Stimulated activated CD4-positive, alpha-beta T cell treated with anti-CD3 and anti-CD28 coated beads, Interleukin-15, amount 100 ng/mL, for 1 hour (primary cell): ENCODE measurements at places on chromosomes 1 and 21.

- DNase-seq: no peak
Measured at GRCh38 chr1:244162786-244163530, 111.9 kb downstream of the ZBTB18 start.

- no peak for DNase-seq
Measured at GRCh38 chr1:80258659-80259058, 1252.1 kb upstream of the ADGRL4 start.

- DNase-seq: no peak
Measured at GRCh38 chr1:107953556-107953955, 11.4 kb downstream of the VAV3 start.

DNA sequence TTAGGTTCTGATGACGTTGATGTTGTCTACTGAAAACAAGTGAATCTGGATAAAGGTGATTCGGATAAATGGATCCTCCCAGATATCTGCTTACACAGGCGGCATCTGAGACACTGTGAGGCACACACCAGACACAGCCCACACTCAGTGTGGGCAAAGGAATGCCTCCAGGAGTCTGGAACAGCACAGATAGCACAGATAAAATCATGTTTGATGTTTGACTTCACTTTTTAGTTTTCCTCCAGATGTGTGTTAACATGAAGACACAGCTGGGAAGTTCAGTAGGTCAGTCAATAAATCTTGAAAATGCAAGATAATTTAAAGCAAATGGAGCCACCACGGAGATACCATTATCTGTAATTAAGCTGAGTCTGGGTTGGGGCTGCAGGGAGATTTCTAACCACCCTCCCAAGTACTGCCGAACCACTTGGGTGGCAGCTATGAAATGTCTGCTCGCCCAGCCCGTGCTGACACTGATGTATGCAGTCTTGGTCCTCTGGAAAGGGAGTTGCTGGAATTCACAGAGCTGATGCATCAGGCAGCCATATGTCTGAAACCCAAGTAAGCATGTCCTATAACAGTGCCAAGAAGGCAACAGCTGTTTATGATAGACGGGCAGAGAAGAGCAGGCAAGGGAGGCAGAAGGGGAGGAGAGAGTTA lies 11.7 kb downstream of the CAPN9 start:
- no peak for DNase-seq

- no peak for DNase-seq
Measured at GRCh38 chr1:27648602-27649305, 13.8 kb upstream of the FGR start.

- no peak for DNase-seq
Measured at GRCh38 chr1:86429835-86430234, 5.9 kb downstream of the CLCA2 start.

DNA sequence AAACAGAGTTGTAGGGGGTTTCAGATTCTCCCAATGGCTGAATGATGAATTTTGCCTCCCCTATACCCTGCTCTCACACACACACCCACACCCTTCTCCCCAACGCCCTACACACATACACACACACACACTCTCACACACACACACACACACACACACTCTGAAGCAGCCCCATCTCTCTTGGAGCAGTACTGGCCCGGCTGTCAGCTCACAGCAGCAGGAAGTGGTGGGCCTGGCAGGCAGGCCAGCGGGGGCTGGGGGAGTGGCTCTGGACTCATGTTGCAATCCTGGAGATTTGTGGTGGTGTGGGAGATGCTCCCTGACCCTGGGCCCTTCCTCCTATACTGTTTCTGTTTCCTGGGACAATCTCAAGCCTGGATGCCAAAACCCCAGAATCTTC lies 2.2 kb downstream of the IKBKE start:
- DNase-seq: no peak

GRCh38 chr1:205480349-205480985 lies 24.0 kb upstream of the CDK18 start:
- peak; percentile 16 for DNase-seq

DNA sequence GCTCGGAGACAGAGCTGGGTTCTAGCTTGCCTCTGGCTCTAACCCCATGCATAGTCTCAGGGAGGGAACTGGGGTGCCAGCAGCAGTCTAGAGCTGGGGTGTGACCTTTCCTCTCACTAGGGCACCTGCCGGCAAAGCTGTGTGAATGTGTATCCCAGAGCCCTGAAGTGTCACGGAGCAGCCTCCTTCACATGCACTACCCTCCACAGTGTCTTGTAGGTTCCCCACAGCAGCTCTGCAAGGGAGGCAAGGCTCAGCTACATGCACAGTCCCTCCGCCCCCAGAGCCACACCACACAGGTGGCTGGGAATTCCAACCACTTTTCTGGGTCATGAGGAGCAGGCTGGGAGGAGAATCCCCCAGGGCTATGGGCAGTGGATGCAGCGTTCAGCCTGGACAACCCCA lies 7.7 kb upstream of the HPCA start:
- no peak for DNase-seq

- no peak for DNase-seq
Measured at GRCh38 chr1:219265026-219265515, 91.4 kb downstream of the LYPLAL1 start.

- peak; percentile 13 for DNase-seq
Measured at GRCh38 chr1:2091611-2092604, 41.7 kb downstream of the PRKCZ start.

GRCh38 chr1:1591452-1591851 lies 8.5 kb downstream of the FNDC10 start:
- DNase-seq: no peak

GRCh38 chr1:115089420-115090185 lies at the start of gene TSPAN2:
TSS of gene TSPAN2 (minus strand) at chr1:115089503. CDS start at chr1:115089432, 71 bp downstream.
- peak; percentile 31 for DNase-seq

GRCh38 chr1:62263006-62263813 lies 56.0 kb downstream of the KANK4 start:
- no peak for DNase-seq

- DNase-seq: no peak
Measured at GRCh38 chr21:42089093-42089631, 18.0 kb downstream of the UMODL1 start.

DNA sequence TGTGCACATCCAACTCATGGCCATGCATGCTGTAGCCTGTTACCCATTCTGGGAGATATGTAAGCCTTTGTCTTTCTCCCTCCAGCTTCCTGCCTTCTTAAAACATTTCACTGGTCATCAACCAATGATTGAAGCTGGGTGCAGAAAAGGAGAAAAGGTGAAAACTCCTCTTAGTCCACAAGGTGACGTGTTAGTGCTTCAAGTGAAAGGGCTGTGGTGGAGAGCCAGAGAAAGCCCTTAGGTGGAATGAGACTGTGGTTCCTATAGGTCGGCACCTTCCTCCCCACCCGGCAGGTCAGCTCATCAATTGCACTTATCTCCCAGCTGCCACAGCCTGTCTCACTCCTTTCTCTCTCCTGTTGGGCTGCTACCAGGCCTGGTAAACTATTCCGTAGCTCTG lies 30.4 kb downstream of the ERG start:
- no peak for DNase-seq

DNA sequence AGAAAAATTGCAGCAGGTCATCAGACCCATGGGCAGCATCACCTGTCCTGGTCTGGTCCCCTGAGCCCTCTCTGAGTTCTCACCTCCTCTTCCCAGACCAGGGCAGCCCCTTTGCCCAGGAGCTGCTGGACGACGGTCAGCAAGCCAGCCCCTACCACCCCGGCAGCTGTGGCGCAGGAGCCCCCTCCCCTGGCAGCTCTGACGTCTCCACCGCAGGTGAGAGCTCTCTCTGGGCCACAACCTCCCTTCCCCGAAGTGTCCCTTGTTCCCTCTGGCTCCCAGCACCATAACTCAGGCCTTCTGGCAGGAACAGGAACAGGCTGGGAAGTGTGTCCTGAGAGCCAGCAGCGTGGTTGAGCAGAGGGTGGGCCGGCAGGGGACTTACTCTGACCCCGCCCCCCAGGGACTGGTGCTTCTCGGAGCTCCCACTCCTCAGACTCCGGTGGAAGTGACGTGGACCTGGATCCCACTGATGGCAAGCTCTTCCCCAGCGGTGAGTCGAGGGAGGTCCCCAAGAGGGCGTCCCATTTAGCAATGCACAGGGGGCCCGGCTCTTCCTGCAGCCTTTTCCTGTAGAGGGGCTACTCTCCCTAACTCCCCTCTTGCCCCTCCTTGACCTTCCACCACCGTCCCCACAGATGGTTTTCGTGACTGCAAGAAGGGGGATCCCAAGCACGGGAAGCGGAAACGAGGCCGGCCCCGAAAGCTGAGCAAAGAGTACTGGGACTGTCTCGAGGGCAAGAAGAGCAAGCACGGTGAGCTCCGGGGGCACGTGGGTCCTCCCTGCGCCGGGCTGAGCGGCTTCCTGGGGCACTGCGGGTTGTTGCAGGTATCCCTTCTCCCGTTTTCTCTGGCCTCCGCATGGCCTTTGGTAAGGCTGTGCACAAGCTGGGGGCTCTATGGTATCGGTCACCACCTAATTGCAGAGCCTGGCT lies 2.4 kb downstream of the ELF3 start:
- no peak for DNase-seq

DNA sequence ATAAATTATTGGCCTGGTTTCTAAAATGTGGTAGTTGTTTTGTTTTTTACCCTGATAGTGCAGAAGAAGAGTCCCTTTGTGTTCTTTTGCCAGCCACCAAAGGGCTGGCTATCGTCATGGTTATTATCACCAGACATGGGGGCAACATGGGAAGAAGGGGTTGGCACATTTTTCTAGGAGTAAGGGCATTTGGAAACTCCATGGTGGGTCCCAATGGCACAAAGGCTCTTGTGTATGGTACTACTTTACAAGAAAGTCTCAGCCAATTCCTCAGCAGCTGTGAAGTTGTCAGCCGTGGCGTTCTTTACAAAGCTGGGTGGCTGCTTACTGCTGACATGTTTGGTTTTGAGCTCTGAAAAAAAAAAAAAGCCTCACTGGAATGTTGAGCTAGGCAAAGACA lies 330.4 kb upstream of the ESRRG start:
- DNase-seq: no peak

DNA sequence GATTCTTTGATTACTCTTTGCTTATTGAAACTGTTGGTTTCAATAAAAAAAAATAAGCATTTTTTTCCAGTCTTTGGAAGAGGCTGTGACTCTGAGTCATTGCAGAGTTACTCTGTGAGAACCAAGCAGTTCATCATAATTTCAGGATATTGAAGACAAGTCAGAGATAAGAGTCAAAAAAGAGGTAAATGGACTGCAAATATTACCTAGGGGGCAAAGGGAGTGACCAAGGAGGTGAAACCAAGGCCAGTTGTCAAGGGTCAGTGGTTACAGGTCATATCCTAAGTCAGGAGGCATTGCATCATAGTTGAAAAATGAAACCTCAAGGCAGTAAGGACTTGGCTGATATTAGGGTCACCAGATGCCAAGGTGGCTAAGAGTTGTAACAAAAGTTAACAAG lies 597.1 kb upstream of the USP24 start:
- DNase-seq: no peak

DNA sequence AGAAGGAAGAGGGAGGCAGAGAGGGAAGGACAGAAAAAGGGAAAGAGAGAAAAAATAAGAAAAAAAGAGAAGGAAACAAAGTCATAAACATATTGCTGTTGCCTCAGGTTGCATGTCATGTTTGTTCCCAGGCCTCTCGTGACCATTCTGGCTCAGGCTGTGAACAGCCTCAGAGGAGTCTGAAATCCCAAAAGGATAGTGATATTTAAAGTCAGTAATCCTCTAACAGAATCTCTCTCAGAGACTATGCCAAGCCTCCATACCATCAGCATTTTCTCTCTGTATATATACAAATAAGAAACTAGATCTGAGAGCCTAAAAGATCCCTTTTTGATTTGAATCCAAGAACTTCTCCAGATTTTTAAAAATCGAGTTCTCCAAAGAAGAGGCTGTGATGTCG lies 35.2 kb downstream of the GORAB start:
- no peak for DNase-seq

DNA sequence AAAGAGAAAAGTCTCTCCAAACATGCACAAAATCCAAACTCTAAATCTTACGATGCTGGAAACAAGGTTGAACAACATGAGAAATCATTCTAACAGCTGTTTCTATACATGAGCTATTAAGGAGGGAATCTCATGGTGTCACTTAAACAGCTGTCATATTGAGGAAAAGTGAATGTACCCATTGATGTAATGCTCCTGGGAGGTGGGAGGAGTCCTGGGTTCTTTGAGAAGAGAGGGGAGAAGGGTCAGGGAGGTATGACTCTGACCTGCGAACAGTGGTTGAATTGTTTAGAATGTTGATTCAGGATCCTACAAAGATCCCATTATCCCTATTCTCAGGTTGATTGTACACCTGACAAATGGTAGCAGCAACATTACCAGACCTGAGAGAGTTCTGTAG lies 49.3 kb downstream of the ZC3H11B start:
- no peak for DNase-seq

GRCh38 chr1:96804648-96805047 lies 83.1 kb downstream of the PTBP2 start:
- DNase-seq: no peak

GRCh38 chr1:151072224-151072623 lies 1.7 kb downstream of the GABPB2 start:
- DNase-seq: no peak

DNA sequence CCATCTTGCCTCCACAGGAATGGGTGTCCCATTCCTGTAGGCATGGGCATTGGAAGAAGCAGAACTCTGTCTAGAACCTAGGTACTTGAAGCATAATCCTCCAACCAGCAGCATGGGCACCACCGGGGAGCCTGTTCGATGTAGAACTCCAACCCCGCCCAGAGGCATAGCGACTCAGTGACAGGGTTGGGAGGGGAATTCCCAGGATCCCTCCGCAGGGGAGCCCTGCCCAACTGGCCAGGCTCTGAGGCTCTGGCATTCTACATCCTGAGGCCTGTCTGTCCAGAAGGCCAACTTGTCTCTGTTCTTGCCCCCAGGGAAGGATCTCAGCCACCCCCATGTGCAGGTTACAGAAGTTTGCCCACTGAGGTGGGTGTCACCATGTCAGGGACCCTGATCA lies 38.2 kb downstream of the CACNA1S start:
- DNase-seq: no peak

DNA sequence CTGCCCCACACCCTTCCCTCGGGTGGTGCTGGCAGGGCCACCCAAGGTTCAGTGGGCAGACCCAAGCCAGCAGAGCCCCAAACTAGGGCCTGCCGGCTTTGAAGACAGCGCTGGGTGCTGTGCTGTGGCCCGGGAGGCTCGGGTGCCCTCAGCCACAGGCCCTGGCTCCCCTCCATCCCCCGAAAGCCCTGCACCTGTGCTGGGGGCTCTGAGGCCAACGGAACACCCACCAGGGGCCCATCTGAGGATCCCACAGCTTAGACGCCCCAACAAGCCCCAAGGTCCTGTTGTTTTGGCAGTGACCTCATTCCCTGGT lies 8.6 kb downstream of the ITGB2 start:
- DNase-seq: no peak

GRCh38 chr1:170192546-170192945 lies 46.8 kb downstream of the NTMT2 start:
- DNase-seq: no peak
